ENCODE measurements at places on chromosomes 12 and 14.

GRCh38 chr14:89304972-89305703 lies 111.9 kb downstream of the FOXN3 start:
- no peak for DNase-seq

DNA sequence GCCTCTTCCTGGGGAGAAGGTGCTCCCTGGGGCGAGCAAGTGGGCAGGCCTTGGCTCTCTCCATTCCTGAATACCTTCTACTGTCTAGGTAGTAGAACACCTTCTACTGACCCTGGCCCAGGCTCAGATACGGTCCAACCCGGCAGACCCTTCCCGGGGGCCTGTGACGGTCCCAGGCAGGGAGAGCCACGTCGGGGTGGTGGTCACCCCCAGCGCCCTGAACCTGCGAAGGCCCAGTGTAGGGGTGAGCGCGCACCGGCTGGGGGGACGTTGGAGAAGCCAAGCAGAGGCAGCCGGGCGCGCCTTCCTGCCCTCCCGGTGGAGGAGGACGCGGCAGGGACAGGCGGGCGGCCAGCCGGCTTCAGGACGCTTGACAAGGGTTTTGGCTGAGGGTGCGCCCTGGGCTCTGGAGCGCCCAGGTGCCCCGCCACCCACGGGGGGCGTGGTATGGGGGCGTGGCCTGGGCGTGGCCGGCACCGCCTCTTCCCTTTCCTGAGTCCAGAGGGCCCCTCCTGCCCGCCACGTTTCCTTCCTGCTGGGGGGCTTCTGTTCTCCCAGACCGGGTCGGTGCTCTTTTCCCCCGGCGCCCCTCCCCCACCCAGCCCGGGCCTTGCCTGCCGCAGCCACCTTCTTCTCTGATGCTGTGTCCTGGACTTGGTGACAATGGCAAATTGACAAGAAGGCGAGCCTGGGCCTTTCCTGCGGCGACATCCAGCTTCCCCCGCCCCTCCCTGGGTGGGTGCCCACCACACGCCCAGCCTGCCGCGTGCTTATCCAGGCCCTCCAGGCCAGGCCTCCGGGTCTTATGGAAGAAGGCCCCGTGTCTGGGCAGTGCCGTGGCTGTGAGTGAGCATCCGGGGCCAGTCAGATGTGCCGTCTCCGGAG lies 24.5 kb upstream of the PPP1R13B start:
- peak; percentile 83 for DNase-seq

DNA sequence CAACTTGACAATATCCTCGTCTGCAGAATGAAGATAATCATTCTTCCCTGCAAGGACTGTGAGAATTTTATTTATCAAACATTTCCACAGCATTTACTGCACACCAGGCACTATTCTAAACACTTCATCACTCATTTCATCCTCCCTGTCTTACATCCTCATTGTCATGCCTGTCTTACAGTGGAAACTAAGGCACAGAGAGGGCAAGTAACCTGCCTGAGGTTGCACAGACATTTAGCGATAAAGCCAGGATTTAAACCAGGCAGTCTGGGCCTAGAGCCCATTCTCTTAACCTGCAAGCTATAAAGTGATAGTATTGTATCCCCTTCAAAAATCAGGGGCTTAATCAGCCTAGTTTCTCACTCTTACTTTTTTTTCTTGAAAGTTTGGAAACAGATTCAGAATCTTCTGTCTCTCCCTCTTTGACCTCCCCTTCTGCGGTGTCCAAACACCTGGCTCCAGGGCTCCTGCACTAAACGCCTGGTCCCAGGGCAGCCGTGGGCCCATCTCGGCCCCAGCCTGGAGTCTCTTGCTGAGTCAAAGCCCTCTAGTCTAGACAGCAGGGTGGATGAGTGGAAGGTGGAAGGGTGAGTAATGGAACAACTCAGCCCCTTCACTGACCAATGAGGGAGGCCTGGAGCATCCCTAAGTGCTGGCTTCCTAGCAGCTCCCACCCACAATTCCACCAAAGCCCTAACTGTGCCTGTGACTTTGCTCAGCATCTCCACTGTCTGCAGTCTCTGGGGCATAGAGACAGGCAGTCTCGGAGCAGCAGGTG lies 12.5 kb downstream of the ISM2 start:
- DNase-seq: no peak

DNA sequence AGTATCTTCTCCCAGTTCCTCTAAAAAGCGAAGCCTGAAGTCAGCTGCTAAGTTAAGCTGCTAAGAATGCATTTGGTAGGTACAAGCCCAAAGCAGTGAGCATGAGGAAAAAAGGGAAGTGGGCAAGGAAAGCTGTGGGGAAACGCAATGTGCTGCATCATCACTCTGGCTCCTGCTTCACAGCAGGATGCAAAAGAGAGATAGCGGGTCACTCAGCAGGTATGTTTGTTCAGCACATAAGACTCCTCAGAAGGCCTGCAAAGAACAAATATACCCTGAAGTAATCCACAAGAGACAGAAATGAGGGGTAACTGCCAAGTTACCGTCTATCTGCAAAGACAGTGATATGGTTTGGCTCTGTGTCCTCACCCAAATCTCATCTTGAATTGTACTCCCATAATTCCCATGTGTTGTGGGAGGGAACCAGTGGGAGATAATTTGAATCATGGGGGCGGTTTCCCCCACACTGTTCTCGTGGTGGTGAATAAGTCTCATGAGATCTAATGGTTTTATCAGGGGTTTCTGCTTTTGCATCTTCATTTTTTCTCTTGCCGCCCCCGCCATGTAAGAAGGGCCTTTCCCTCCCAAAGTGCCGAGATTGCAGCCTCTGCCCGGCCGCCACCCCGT lies 127.4 kb upstream of the EGLN3 start:
- no peak for DNase-seq

- DNase-seq: no peak
Measured at GRCh38 chr14:69088586-69088985, 64.3 kb downstream of the DCAF5 start.

- DNase-seq: no peak
Measured at GRCh38 chr12:46763230-46763629, 62.6 kb downstream of the SLC38A4 start.

- no peak for DNase-seq
Measured at GRCh38 chr12:110922652-110923051, 2.3 kb upstream of the MYL2 start.

GRCh38 chr12:52191841-52192791 lies at the start of gene KRT80:
Gene KRT80 (minus strand): TSS chr12:52192014. CDS start chr12:52191902, 112 bp downstream.
- DNase-seq: peak; percentile 94

Data from NCI-H146 (cell line).